Activated CD4-positive, alpha-beta T cell treated with anti-CD3 and anti-CD28 coated beads for 48 hours (primary cell): ENCODE measurements at places on chromosomes 2 and 18.

DNA sequence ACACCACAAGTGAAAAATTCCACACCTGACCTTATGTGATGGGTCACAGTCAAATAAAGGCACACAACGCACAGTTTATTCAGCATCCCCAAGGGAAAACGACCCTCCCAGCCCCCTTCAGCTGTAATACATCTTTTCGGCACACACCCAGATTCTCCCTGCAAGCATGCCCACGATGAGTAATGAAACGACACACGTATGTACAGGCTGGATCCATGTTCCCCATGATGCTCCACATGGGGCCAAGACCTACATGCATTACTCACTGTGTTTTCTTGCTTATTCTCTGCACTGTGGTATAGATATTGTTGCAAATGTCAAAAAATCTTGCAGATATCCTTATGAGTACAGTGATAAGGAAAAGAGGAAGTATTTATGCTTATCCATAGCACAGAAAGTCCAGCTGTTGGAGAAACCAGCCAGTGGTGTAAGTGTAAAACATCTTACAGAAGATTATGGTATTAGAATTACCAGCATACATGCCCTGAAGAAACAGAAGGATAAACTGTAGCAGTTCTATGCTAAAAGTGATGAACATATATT is 32.5 kb upstream of the SGPP2 start:
- DNase-seq, result no peak

- DNase-seq, result no peak
These were observed 21.3 kb downstream of the NOL10 start for GRCh38 chr2:10668402-10669012.

DNA sequence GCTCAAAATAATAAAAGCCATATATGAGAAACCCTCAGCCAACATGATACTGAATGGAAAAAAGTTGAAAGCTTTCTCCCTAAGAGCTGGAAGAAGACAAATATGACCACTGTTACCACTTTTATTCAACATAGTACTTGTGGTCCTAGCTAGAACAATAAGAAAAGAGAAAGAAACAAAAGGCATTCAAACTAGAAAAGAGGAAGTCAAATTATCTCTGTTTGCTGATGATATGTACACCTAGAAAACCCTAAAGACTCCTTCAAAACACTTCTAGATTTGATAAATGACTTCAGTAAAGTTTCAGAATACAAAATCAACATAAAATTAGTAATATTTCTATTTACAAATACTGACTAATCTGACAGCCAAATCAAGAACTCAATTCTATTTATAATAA is 328.8 kb upstream of the GCFC2 start:
- no peak for DNase-seq

- DNase-seq, result no peak
These were observed 72.7 kb upstream of the SPOPL start for GRCh38 chr2:138428710-138429440.

GRCh38 chr2:203706403-203706802 is at the start of gene CD28:
Gene CD28 (plus strand): TSS chr2:203706639. CDS start chr2:203706697, 58 bp downstream.
- peak; percentile 92 for DNase-seq

DNA sequence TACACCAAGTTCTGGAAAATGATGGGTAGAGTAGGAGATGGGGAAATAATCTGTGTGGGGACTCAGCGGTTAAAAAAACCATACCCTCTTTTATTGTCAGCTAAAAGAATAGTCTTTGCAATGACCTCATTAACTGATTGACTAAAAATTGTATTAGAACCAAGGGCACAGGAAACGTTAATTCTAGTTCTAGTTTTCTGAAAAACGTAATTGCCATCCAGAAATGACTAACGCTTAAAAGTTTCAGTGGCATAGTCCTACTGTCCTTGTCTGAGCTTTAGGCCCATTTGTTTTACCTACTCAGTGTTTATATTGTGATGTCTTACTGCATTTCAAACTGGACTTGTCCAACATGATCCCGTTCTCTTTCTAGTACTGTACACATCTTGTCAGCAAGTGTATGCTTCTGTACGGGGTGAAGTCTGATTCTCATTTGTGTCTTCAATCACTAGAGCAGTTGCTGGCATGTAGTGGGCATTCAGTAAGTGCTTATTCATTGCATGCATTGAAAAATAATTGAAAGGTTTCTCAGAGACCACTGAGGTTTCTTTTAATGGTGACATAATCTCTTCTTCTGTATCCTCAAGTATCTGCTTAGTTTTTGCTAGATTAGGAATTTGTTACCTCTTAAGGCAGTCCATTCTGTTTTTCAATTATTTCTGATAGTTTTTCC is 81.5 kb downstream of the ZNF407 start:
- DNase-seq, result no peak

GRCh38 chr2:238600506-238601432 is 174.0 kb downstream of the ASB1 start:
- DNase-seq, result no peak

- DNase-seq, result no peak
These were observed 12.5 kb upstream of the GEMIN6 start for GRCh38 chr2:38765551-38765950.

GRCh38 chr2:120632796-120633646 is 102.6 kb upstream of the GLI2 start:
- no peak for DNase-seq

DNA sequence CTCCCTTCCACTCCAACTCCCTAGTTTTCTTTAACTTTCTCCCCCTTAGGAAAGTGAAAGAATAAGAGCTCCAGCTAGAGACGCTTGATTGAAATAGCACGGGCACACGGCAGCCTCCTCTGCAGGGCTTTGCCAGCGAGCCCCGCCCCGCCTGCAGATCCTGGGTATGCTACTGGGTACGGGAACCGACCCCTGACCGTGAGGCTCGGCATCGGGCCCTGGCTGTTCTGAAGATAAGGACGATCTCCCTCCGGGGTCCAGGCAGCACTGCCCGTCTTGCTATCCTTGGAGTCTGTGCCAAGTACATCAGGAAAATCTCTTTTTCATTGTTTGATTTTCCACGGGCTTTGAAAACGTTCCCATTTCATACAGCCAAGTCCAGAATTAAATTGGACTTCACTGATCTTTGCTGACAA is 284.5 kb downstream of the MTX2 start:
- DNase-seq, result peak; percentile 49

GRCh38 chr2:75202359-75202758 is 3.0 kb upstream of the TACR1 start:
- DNase-seq, result no peak

DNA sequence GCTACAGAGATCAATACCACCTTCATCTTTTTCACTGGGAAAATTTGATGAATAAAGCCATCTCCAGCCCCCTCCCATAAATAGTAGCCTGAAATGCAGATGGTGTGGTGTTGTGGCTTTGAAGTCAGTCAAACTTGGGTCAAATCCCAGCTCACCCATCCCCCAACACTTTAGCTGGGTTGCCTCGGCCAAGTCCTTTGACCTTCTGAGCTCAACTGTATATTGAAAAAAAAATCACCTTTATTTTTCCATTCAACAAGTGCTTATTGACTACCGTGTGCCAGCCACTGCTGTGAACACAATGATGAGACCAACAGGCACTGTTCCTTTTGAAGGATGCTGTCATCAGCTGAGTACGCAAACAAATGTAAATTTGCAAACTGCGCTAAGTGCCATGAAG is 35.1 kb upstream of the NTSR2 start:
- DNase-seq, result no peak
